Epithelial cell of proximal tubule (primary cell): ENCODE measurements at places on chromosomes 13 and 19. TPM values are rescaled to one million over a fixed set of nuclear protein-coding genes. Genes with fewer than 3 reads are reported as not detected.

DNA sequence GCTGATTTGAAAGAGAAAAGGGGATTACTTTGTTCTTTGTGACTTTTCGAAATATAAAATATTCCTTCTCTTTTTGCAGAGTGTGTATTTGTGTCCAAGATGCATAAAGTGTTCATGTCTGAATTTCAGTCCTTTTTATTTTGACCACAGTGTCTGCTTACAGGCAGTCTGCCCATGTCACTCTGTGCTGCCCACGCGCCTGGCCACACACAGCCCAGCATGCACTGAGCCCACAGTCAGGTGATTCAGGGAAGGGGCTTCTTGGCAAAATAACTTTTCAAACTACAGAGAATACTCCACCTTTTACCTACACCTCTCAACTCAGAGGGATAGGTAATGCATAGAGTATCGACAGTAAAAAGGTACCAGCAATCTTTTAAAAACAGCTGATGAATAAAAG, 142.5 kb upstream of the TRPC4 start:
- DNase-seq: no peak

DNA sequence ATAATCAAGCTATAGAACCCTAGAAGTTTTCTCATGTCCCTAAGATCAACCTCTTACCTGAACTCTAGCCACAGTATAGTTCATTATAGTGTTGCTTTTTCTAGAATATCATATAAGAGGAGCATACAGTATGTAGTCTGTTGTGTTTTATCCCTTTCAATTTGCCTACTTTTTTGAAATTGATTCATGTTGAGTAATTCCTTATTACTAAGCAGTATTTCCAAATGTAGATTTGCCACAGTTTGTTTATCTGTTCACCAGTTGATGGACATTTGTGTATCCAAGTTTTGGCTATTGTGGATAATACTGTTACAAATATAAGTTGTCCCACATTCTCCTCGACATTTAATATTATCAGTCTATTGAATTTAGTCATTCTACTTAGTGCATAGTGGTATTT, 138.0 kb downstream of the LMO7 start:
- no peak for DNase-seq

DNA sequence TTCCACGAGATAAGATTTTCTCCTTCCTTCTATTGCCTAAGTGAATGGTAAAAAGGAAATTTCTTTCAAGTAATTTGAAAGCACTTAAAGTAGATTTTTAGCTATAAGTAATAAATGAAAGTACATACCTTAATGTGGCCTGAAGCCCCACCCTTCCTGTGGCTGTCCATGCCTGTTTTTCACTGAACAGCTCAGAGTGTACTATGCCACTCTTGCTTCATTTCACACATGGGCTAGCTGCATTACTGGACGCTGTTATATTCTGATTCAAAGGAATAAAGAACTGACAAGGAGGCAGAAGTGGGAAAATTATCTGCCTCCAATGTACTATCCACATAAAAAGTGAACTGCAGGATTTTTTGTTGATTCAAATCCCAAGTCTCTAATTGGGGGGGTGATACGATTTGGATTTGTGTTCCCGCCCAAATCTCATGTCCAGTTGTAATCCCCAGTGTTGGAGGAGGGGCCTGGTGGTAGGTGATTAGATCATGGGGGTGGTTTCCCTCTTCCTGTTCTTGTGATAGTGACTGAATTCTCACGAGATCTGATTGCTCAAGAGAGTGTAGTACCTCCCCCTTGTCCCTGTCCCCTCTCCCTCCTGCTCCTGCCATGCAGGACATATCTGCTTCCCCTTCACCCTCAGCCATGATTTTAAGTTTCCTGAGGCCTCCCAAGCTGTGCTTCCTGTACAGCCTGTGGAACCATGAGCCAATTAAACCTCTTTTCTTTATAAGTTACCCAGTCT, 154.7 kb upstream of the SGCG start:
- DNase-seq: no peak

DNA sequence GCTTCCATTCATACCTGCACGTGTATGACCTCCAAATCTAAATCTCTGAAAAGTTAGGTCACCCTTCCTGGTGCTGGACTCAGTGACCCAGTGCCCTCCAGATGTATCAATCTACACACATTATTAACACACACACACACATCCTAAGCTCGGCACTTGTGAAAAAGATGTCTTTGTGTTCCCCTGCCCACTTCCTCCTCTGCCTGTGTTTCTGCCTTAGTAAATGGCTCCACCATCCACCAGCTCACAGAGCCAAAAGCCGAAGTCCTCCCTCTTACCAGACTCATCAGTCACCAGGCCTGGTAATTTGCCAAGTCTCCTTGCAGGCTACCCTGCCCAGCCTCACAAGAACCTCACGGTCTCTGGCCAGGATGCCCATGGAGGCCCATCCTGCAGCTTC, 131.5 kb downstream of the SHISA2 start:
- DNase-seq: no peak

DNA sequence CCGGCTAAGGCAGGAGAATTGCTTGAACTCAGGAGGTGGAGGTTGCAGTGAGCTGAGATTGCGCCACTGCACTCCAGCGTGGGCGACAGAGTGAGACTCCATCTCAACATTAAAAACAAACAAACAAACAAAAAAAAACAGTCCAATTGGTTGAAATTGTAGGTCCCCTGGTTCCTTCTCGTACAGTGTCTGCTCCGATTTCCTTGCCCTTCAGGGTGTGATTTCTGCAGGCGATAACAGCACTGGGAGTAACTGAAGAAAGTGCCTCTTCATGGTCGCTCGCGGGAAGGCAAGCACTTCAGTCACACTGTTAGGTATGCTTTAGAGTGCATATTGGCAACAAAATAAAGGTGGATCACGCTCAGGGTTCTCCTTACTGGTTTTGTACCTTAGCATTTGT, 39.7 kb downstream of the TPT1 start:
- DNase-seq: no peak

DNA sequence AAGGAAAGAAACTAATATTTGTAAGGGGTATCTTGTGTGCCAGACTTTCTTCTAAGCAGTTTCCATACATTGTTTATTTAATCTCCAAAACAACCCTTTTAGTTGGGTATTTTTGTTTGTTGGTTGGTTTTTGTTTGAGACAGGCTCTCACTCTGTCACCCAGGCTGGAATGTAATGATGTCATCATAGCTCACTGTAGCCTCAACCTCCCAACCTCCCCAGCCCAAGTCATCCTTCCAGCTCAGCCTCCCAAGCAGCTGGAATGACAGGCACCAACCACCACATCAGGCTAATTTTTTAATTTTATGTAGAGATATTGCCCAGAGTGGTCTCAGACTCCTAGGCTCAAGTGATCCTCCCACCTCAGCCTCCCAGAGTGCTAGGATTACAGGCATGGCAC, 41.2 kb upstream of the LSM14A start:
- DNase-seq: no peak

GRCh38 chr13:111626371-111627305, 306.2 kb downstream of the TEX29 start:
- DNase-seq: no peak

- DNase-seq: no peak
Measured at GRCh38 chr19:47798904-47799266, 5.5 kb downstream of the TPRX1 start.

- no peak for DNase-seq
Measured at GRCh38 chr19:32458500-32459123, 53.0 kb downstream of the DPY19L3 start.

DNA sequence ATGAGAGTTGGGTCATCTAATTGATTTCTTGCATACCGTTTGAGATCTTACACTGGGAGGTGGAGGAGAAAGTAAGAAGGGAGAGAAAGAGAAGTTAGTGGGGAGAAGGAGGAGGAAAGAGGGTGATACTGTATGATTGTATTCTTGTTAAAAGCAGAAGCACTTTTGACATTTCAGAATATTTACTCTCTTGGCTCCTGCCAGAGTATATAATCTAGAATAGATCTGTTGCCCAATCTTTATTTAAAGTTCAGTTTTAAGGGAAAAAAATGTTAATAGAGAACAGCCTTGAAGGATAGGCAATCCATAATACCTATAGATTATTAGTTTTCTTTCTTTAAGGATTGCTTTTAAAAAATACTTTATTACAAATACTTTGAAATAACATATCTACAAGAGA, 41.5 kb downstream of the PDS5B start:
- DNase-seq: no peak

- no peak for DNase-seq
Measured at GRCh38 chr19:32231691-32232090, 113.7 kb upstream of the ZNF507 start.

DNA sequence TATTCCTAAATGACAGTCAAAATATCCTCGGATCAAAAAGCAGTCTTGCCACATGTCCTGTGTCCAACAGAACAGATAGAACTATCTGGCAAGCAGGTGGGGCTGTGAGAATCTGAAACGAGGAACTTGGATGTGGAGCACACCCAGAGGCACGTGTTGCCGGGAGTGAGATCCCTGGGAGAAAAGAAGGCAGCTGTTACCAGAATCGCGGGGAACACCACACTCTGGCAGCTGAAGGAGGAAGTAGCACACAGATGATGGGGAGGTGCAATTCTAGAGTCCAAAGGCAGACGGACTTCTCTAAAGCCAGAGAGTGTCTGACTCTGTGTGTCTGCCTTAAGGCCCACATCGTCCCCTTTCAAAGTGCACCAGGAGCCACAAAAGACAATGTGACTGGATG, 22.3 kb downstream of the SLC7A1 start:
- DNase-seq: no peak

GRCh38 chr13:95174517-95174916, 126.7 kb downstream of the ABCC4 start:
- DNase-seq: no peak

DNA sequence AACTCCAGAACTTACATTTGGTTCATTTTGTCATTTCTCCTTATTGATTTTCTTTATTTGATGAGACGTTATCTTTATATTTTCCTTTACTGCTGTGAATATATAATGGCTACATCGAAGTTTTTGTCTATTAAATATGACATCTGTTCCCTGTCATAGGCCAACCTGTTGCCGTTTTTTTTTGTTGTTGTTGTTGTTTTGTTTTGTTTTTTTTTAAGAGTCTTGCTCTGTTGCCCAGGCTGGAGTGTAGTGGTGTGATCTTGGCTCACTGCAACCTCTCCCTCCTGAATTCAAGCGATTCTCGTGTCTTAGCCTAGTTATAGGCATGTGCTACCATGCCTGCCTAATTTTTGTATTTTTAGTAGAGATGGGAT, 29.4 kb downstream of the ZNF780B start:
- no peak for DNase-seq

DNA sequence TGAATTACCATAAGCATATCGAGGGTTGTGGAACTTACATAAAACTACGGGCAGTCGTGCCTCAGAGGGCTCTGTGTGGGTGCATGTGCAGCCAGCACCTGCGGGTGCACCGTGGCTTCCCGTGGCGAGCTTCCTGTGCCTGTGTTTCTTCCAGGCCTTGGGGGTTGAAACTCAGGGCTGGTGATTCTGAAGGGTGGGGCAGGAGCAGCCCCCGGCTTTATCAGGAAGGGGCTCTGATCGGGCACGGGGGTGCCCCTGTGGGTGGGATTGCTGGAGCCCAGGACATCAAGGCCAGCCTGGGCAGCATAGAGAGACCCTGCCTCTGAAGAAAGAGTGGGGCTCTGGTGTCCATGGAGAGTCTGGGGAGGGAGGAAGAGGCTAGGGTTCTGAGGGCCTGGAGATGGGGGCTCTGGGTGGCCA, 11.1 kb downstream of the ATP4B start:
- DNase-seq: no peak

PDE4C gene
- total RNA-seq: 0.63 TPM in 1 of 2 replicates, not detected in the other

NFKBIB gene
- total RNA-seq: 23.6 and 33.1 TPM in 2 replicates

FFAR2 gene
- not detected in 2 replicates for total RNA-seq

TRPC4 gene
- 2.4 and 7.0 TPM in 2 replicates for total RNA-seq

ZNF442 gene
- total RNA-seq: 0.17 and 0.36 TPM in 2 replicates

ZNF571 gene
- 0.72 and 1.4 TPM in 2 replicates for total RNA-seq

ASF1B gene
- 74.0 and 98.7 TPM in 2 replicates for total RNA-seq

SHD gene
- total RNA-seq: not detected in 2 replicates

ANGPTL8 gene
- total RNA-seq: not detected in 2 replicates

CEACAM6 gene
- total RNA-seq: under 0.01 and 1.1 TPM in 2 replicates

IZUMO4 gene
- 1.0 and 5.2 TPM in 2 replicates for total RNA-seq

C19orf85 gene
- not detected in 2 replicates for total RNA-seq
